ENCODE measurements at places on chromosomes 2 and 18. TPM values are rescaled to one million over a fixed set of nuclear protein-coding genes. Genes with fewer than 3 reads are reported as not detected.

ASIC4 gene
- polyA plus RNA-seq = 0.04 TPM

FIGN gene
- polyA plus RNA-seq = 3.0 TPM

CCDC102B gene
- 2.8 TPM for polyA plus RNA-seq

CFC1 gene
- not detected for polyA plus RNA-seq

MOGAT1 gene
- not detected for polyA plus RNA-seq
